Mesenchymal stem cell (in vitro differentiated cells and primary cell): ENCODE measurements at places on chromosomes 1 and 21.

GRCh38 chr1:244395965-244396364 lies 55.7 kb downstream of the ADSS2 start:
- no peak for DNase-seq
- peaks cover 9% of the 10 kb centered on the region for H3K36me3 ChIP-seq
- no peak overlapping the region for H3K27ac ChIP-seq

GRCh38 chr1:31064718-31065309 lies 703 bp downstream of the PUM1 start:
- peaks cover 5% of the 10 kb centered on the region for H3K4me1 ChIP-seq
- no peak for DNase-seq
- no peaks in the 10 kb centered on the region for H3K27me3 ChIP-seq
- H3K36me3 ChIP-seq: no peaks in the 10 kb centered on the region

- no peak for DNase-seq
- no peak within 1 kb of the TSS for H3K27ac ChIP-seq
- H3K4me3 ChIP-seq: no peak within 1 kb of the TSS
- peaks cover 38% of the 10 kb centered on the region for H3K36me3 ChIP-seq
Observed at GRCh38 chr1:6466023-6466422, at the start of gene TNFRSF25. Gene TNFRSF25, minus strand, starts transcription at chr1:6466173. Its CDS starts 66 bp downstream, at chr1:6466107.

DNA sequence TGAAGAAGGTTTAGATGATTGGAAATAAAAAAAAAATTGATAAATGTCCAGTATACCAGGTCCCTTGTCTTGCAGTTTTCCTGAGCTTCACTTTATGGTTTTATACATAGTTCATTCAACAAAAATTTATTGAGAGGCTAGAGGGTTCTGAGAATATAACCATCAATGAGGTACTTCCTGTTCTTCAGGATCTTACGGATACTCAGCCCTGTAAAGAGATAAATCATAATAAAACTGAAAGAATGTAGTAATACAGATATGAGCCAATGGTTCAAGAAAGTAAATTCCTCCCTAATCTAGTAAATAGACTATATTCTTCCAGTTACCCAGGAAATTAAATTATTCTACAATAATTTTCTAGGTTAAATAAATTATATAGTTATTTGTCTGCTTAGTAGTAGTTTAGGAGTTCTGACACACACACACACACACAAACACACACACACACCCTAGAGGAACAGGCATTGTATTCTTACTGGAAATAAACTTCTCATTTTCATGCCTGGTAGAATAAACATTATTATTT lies 70.4 kb upstream of the HMCN1 start:
- no peaks in the 10 kb centered on the region for H3K4me1 ChIP-seq
- no peak overlapping the region for H3K27ac ChIP-seq
- DNase-seq: no peak
- no peak overlapping the region for H3K4me3 ChIP-seq

DNA sequence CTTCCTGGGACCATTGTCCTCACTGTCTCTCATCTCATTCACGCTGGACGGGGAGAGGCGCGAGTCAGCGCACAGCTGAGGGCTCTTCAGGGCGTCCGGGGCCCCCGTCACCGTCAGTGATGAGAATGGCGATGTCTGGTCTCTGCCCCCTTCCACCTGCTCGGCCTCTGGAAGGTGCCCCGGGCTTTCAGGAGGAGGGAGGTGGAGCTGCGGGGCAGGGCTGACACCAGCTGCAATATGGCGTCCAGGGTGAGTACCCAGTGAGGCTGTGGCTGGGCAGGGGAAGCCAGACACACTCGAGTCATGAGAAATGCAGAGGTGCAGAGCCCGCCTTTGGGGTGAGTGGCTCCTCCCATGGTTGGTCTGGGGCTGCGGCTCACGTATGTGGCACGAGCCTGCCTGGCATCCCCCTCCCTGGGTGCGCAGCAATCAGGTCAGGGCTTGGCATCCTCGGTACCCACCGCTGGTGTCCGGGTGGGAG lies 15.1 kb downstream of the MORN1 start:
- no peaks in the 10 kb centered on the region for H3K36me3 ChIP-seq
- no peak overlapping the region for H3K27ac ChIP-seq
- H3K4me1 ChIP-seq: peaks cover 14% of the 10 kb centered on the region
- H3K4me3 ChIP-seq: no peak overlapping the region

DNA sequence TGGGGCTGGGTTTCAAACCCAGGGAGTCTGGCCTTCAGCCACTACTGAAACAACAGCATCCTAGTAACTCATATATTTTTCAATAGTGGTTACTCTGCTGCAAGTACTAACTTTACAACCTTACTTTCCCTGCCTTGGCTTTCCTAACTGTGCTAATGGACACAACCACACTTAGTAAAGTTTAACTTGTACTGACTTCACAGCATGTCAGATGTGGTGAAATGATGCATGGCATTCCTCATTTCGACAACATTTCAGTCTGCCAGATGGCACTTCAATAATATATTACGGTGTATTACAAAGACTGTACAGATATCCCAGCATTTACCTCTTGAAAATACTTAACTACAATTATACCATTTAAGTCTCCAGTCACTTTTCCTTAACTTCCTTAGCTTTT lies 27.8 kb downstream of the LRRC7 start:
- H3K27ac ChIP-seq: no peak overlapping the region
- no peaks in the 10 kb centered on the region for H3K27me3 ChIP-seq
- no peak overlapping the region for H3K4me3 ChIP-seq
- no peaks in the 10 kb centered on the region for H3K36me3 ChIP-seq
- no peaks in the 10 kb centered on the region for H3K4me1 ChIP-seq

DNA sequence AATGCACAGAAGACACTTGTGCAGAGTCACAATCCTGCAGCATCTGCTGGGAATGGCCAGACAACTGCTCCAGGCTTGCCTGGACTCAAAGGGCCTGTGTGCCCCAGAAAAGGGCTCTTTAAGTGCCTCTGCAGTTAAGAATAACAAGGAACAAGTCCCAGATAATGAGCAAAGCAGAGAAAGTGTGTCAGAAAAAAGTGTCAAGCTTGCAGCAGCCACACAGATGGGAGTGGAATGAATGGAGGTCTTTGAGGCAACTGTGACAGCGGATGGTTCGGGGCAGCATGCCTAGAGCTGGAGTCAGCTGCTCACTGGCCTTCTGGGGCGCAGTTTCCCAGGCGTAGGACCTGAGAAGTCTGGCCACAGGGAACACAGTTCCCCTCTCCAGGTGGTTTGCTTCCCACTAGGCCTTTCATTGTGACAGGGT lies 5.1 kb downstream of the PARP1 start:
- H3K27me3 ChIP-seq: no peaks in the 10 kb centered on the region
- peaks cover 34% of the 10 kb centered on the region for H3K36me3 ChIP-seq
- no peak for DNase-seq
- peaks cover 24% of the 10 kb centered on the region for H3K4me1 ChIP-seq
- H3K4me3 ChIP-seq: no peak overlapping the region

GRCh38 chr1:235659186-235659771 lies 9.7 kb upstream of the GNG4 start:
- H3K27ac ChIP-seq: no peak overlapping the region
- H3K36me3 ChIP-seq: no peaks in the 10 kb centered on the region
- no peaks in the 10 kb centered on the region for H3K27me3 ChIP-seq
- H3K4me3 ChIP-seq: no peak overlapping the region

- no peaks in the 10 kb centered on the region for H3K4me1 ChIP-seq
- no peaks in the 10 kb centered on the region for H3K36me3 ChIP-seq
- no peaks in the 10 kb centered on the region for H3K27me3 ChIP-seq
- no peak within 1 kb of the TSS for H3K4me3 ChIP-seq
Observed at GRCh38 chr1:196774603-196775002, at the start of gene CFHR3. Gene CFHR3, plus strand, starts transcription at chr1:196774840. Its CDS starts 47 bp downstream, at chr1:196774887.

DNA sequence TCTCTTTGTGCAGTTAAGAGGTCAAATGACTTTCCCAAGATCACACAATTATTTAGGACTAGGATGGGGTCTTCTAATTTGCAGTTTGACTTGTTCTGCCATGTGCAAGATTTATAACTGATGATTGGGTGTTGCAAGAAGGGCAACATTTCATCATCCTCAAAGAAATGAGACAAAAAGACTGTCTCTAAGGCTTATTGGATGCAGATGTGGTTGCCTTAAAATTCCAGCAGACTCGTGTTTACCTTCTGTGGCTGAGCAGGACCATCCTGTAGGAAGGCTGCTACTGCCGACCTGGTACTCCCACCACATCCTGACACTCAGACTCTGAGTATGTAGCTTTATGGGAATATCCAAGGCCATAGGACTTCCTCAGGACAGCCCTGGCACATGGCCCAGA lies 99.9 kb upstream of the SGIP1 start:
- H3K27ac ChIP-seq: no peak overlapping the region
- no peaks in the 10 kb centered on the region for H3K27me3 ChIP-seq
- no peak overlapping the region for H3K4me3 ChIP-seq
- H3K4me1 ChIP-seq: peaks cover 4% of the 10 kb centered on the region

DNA sequence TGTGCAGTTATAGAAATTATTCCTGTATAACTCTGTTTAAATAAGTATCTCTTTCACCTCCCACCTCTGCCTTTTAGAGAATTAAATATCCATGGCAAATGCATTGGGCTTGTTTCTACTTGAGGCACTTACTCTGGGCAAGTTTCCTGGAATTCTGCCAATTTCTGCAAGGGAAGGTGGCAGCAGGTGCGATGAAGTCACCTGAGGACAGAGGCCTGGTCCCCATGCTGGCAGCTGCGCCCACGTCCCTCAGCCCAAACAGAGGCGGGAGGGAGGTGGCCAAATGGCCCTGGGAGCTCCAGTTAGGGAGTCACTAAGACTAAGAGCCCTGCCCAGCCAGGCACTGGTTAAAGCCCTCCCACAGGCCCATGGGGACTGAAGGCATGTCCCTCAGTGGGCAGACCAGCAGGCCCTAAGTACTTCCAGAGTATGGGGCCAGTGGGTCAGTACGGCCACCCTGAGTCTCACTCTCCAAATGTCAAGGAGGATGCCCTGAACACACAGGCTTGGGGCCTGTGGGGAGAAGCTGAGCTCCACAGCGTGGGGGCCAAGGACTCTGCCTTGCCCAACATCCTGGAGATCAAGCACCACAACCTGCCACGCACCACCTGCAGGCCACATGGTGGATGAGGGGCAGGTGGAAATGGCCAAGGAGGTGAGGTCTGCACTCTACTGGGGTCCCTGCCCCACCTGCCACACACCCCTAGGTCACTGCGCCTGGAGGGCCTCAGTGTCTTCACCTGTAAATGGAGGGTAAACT lies 19.4 kb downstream of the ACOT7 start:
- H3K36me3 ChIP-seq: no peaks in the 10 kb centered on the region
- no peak overlapping the region for H3K4me3 ChIP-seq
- no peaks in the 10 kb centered on the region for H3K27me3 ChIP-seq

DNA sequence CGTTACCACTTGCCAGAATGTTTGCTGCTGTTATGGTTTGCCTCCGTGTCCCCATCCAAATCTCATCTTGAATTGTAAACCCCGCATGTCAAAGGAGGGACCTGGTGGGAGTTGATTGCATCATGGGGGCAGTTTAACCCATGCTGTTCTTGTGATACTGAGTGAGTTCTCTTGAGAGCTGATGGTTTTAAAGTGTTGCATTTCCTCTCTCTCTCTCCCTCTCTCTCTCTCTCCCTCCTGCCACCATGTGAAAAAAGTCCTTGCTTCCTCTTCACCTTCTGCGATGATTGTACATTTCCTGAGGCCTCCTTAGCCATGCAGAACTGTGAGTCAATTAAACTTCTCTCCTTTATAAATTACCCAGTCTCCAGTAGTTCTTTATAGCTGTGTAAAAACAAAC lies 44.4 kb downstream of the CFHR5 start:
- no peak overlapping the region for H3K4me3 ChIP-seq
- no peaks in the 10 kb centered on the region for H3K4me1 ChIP-seq
- H3K27ac ChIP-seq: no peak overlapping the region
- no peak for DNase-seq
- H3K36me3 ChIP-seq: no peaks in the 10 kb centered on the region

- no peak overlapping the region for H3K27ac ChIP-seq
- no peak for DNase-seq
- no peaks in the 10 kb centered on the region for H3K4me1 ChIP-seq
- no peaks in the 10 kb centered on the region for H3K27me3 ChIP-seq
- no peak overlapping the region for H3K4me3 ChIP-seq
Observed at GRCh38 chr1:209710093-209710492, 5.4 kb downstream of the HSD11B1 start.

- peak; percentile 87 for DNase-seq
- H3K4me3 ChIP-seq: no peak overlapping the region
- peaks cover 21% of the 10 kb centered on the region for H3K4me1 ChIP-seq
- H3K27me3 ChIP-seq: no peaks in the 10 kb centered on the region
Observed at GRCh38 chr1:230824919-230825721, 43.2 kb downstream of the C1orf198 start.

DNA sequence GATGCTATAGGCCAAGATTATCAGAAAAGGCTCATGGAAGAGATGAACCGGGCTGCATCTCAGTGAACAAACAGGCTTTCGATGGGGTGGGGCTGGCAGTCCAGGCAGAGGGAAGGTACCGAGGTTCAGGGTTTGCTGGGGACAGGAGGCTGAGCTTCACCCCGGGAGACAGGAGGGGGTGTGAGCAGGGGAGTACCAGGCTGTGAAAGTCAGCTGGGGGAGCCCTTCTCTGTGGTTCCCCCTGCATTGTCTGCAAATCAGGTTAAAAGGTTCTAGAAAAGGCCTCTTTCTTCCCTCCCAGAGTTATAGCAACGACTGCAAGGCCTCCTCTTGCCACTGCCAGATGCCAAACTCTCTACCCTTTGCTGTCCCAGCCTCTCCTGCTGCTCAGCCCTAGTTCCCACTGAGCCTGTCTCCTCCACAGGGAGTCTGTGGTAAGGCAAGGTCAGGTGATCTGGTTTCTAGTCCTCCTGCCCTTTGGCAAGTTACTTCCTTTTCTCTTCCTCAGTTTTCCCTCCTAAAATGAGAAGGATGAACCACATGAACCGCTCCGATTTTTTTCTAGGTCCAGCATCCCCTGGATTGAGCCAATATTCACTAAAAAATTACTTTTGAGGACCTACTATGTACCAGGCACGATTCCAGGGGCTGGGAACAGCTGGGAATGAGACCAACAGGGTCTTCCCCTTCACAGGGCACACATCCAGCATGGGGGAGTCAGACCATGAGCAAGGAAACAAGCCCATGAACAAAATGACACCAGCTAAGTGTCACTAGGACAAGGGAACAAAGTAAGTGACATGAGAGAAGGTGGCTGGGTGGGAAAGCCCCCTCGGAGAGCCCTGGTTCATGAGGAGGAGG lies 7.2 kb downstream of the LAD1 start:
- no peak overlapping the region for H3K4me3 ChIP-seq
- H3K27ac ChIP-seq: peak overlapping the region; percentile 15
- peaks cover 61% of the 10 kb centered on the region for H3K27me3 ChIP-seq

DNA sequence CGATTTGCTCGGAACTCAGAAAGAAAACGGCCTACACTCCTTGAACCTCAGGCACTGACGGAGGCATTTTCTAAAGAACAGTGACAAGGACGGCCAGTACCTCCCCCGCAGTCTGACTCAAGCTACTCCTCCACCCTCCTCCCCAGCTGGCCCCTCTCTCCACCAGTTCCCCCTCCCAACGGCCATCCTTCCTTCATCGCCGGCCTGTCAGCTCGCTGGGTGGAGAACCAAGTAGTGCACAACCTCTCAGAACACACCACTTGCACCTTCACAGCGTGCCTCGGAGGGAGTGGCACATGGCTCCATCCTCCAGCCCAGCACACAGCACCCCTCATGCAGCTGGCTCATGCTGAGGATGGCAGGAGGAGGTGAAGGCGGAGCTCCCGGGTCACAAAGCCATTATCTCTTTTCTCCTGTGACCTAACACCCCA lies 58.8 kb downstream of the TOR1AIP2 start:
- peaks cover 30% of the 10 kb centered on the region for H3K4me1 ChIP-seq
- no peak overlapping the region for H3K27ac ChIP-seq
- no peak overlapping the region for H3K4me3 ChIP-seq
- H3K27me3 ChIP-seq: peaks cover 10% of the 10 kb centered on the region
